ENCODE measurements at places on chromosomes 2 and 18.

- DNase-seq, result no peak
Observed at GRCh38 chr18:60978338-60978737, 354.9 kb upstream of the CDH20 start.

DNA sequence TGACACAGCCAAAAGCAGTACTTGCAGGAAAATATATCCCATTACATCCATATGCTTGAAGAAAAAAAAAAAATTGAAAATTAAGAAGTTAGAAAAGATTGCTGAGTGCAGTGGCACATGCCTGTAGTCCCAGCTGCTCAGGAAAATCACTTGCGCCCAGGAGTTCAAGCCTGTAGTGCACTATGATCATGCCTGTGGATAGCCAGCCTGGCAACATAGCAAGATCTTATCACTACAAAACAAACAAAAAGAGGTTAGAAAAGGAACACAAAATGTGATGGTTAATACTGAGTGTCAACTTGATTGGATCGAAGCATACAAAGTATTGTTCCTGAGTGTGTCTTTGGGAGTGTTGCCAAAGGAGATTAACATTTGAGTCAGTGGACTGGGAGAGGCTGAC lies 361.9 kb downstream of the NYAP2 start:
- DNase-seq, result no peak

DNA sequence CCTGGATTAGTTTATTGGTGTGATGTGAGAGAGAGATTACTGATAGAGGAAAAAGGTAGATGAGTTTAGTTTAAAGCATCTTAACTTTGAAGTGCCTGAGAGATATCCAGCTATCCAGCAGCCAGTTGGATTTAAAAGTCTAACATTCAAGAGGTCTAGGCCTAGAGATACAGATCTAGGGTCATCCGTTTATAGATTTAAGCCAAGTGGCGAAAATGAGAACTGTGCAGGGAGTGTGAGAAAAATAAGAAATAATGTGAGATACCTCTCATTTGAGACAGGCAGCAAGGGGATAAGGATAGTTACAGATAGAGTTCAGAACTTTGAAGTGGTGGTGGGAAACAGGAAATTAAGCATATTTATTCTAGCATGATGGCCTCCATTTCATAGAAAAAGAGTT lies 5.3 kb upstream of the ORC2 start:
- DNase-seq, result no peak

DNA sequence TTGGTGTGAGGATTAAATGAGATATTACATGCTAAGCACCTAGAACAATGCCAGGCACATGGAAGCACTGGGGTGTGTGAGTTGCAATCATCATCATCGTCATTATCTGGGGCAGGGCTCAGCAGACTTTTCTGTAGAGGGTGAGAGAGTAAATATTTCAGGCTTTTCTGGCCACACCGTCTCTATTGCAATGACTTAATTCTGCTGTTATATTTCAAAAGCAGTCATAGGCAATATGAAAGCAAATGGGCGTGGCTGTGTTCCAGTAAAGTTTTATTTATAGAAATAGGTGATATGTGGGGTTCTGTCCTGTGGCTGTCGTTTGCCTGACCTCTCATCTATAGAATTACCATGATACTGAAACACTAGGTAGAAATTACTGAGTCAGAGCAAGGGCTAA lies 60.6 kb downstream of the IL1R2 start:
- DNase-seq, result peak; percentile 80

DNA sequence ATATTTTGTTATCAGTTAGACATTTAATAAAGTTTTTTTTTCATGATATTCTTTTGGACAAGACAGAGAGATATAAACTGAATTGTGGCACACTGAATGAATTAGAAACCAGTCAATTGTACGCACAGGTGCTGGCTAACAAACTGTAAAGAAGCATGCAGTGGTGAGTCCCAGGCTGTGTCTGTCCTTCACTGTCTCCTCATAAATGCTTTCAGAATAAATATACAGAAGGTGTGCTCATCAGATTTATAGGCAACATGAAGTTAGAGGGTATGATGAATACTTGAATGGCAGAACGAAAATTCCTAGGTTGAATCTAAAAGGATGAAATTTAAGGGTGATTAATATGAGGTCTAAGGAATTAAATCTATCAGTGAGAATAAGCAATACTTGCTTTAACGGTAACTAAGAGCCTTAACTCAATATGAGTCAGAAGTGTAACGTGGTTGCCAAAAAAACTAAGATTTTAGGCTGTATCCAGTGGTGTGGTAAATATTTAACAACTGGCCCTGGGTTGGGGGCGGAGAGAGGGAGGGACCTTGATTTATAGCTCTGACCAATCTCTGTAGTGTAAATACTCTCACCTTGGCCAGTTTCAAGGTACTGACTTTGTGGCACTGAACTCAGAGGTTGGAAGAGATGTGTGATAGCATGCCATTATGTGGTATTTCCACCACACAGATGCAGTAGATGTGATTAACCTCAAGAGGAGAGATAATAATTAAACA lies 41.9 kb upstream of the AAK1 start:
- no peak for DNase-seq

DNA sequence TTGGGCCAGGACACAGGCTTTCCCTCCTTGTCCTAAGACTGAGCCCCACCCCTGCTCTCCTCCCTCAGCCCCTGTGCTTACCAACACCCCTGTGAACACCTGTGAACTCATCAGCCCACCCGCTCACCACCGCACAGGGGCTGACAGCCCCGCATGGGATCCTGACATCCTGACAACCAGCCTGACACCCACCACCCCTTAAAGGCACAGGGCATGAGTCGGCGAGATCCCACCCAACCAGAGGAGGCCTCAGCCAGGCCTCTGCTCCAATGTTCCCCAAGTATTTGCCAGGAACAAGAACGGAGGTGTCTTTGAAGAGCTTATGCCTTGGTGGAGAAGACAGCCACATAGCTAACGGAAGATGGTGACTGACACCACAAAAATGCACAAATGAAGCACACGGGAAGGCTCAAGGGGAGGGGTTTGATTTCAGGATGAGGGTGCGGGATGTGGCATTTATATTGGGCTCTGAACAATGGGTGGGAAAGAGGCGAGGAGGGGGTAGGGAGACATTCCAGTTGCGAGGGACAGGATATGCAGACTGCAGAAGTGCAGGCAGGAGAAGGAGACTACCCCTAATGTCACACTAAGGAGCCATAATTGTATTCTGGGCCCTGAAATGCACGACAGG lies 11.0 kb downstream of the RAB11FIP5 start:
- no peak for DNase-seq

DNA sequence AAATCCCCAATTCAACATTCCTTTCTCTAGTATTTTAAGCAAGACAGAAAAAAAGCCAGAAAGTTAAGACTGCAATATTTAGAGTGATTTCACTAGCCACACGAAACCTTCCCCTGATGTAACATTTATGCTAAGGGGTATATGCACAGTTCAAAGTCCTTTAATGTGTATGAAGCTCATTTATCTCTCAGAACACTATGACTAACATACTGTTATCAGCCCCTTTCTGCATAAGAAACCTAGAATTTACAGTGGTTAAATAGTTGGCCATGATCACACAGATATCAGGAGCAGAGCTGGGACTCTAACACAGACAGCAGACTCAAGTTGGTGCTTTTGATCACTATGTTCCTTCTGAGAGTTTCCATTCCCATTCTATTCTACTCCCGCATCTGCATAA lies 185.5 kb downstream of the CDH2 start:
- DNase-seq, result no peak

Data from vagina (tissue), 2 donors.